GM12878 (cell line): ENCODE measurements at places on chromosomes 16 and 17. TPM values are rescaled to one million over a fixed set of nuclear protein-coding genes. Genes with fewer than 3 reads are reported as not detected.

ABCC3 gene
- polyA plus RNA-seq, result 0.32 TPM in 1 of 2 replicates, not detected in the other

- no peak for DNase-seq
Observed at GRCh38 chr17:6066183-6066948, 3.8 kb upstream of the WSCD1 start.

DNA sequence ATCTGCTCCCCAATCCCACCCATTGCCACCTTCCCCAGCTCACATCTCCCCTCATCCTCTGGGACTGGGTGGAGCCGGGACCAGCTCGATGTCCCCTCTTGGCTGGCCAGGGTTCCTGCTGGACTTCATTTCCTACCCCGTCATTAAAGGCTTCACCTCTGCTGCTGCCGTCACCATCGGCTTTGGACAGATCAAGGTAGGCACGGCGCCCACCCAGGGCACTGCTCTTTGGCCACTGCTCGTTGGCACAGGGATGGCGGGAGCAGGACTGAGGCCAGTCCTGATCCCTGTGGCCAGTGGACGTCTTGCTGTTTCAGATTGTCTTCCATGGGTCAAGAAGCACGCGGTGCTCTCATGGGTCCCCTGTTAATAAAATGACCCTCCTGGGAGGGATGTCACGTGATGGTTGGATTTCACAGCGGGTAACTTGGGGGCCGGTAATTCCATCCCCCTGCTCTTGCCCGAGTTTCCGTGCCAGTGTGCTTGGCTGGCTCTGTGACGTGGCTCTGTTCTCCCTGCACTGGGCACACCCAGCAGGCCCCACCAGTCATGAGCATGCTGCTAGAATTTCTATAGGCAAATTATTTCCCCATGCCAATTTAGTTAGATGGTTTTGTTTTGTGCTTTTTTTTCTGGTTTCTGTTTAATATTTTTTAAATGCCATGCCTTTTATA is 3.1 kb downstream of the SLC26A11 start:
- no peak for DNase-seq

DNA sequence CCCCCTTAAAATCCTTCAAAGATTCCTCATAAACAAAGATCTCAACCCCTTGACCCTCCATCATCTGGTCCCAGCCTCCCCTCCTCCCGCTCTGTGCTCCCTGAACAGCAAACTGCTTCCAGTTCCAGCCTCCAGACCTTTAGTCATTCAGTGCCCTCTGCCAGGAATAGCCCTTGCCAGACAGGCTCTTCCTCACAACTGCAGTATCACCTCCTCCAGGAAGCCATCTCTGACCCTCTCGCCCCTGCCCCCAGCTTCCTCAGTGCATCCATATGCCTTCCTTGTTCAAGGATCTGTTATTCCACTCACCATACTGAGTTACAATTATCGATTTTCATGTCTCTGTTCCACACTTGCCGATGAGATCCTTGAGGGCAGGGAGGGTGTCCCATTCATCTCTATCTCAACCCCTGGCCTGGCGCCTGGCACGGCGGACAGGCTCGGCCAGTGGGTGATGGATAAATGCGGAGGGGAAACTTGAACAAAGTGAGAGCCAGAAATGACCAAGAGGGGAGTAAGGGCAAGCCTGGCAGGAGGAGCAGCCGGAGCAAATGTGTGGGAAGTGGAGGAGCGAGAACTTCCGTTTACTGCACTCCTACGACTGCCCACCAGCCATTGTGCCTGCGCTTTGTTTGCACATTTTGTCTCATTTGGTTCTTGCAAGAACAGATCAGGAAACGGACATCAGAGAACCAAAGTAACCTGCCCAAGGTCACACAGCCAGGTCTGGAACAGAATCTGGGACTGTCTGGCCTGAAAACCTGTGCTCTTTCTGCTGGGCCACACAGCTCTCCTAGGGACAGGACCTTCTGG is 2.0 kb upstream of the NXPH3 start:
- DNase-seq, result no peak
